B cell (primary cell): ENCODE measurements at places on chromosomes 7 and 10. TPM values are rescaled to one million over a fixed set of nuclear protein-coding genes. Genes with fewer than 3 reads are reported as not detected.

Gene ADCY1
- polyA plus RNA-seq: 0.04 and 0.12 TPM in 2 replicates

DNA sequence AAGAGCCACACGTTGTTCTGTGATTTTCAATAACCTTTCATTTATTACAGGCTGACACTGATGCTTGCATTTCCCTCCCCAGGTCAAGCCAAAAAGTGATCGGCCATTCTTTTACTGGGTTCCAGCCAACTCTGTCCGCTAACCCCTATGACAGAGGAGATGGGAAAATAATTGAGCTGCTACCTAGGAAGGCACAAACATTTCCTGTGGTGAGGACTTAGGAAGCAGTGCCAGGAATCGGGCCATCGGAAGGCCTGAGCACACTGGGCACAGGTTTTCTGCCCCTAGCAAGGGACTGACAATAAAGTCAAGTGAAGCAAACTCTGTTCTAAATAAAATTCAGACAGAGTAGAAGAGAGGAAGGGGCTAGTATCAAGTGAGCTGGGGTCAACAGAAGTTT, 313.0 kb upstream of the AOAH start:
- peaks cover 9% of the 10 kb centered on the region for H3K36me3 ChIP-seq
- DNase-seq: no peak
- no peaks in the 10 kb centered on the region for H3K27me3 ChIP-seq
- H3K4me3 ChIP-seq: no peak overlapping the region
- H3K4me1 ChIP-seq: no peaks in the 10 kb centered on the region
- H3K27ac ChIP-seq: no peak overlapping the region

DNA sequence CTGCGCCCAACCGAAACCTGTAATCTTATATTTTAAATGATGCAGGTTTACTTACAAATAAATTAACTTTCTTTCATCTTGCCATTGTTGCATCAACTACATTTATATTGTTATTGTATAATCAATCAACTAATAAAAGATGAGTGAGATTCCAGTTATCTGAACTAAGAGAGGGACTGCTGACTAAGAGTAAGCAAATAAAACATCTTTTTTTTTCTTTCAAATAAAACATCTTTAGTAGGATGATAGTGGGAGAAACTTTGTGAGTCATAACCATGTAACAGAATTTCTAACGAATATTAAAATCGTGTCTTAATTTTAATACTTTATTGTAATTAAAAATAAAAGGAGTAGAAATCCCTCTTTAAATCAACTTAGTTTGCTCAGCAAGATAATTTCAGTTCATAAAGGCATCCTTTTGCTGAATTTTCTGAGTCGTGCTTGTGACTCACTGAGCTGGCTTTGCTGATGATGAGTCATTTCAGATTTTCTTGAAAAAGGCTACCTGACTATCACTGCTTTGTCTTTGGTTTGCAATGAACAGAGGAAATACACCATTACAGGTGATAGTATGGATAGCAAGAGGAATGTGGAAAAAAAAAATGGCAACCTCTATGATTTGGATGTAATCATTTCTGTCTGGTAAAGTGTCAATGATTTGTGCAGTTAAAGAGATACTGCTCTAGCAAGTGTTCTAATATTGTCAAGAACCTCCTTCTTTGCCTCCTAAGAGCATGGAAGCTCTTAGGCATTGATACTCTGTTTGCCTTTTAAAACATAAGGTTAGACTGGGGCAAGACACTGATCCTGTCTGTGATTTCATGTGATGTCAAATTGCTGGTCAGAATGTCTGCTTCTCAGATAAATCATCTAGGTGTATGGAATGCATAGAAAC, 119.5 kb downstream of the GPR158 start:
- H3K36me3 ChIP-seq: no peaks in the 10 kb centered on the region
- H3K27me3 ChIP-seq: no peaks in the 10 kb centered on the region
- no peak overlapping the region for H3K27ac ChIP-seq

Gene SPDYE8
- polyA plus RNA-seq: not detected in 2 replicates

Gene SERPINE1
- polyA plus RNA-seq: 0.09 TPM in 2 replicates

GRCh38 chr10:78664929-78665553, 403.7 kb upstream of the ZMIZ1 start:
- no peak for DNase-seq
- no peaks in the 10 kb centered on the region for H3K36me3 ChIP-seq
- H3K27me3 ChIP-seq: peaks cover 7% of the 10 kb centered on the region
- H3K4me1 ChIP-seq: no peaks in the 10 kb centered on the region
- H3K27ac ChIP-seq: no peak overlapping the region

Gene PRKG1
- not detected in 2 replicates for polyA plus RNA-seq

DNA sequence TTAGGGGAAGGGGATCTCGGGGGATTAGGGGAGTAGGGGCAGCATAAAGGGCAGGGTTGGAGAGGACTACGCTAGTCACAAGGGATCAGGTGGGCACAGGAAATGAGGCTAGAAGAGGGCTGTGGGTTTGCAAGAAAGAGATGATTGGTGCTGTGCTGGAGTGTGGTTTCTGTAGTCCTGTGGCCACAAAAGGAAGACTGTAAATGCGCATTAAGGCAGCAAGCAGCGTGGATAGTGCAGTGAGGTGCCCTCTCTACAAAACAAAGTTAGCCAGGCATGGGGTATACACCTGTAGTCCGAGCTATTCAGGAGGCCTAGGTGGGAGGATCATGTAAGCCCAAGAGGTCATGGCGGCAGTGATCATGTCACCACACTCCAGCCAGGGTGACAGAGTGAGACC, 212.1 kb downstream of the MLLT10 start:
- peaks cover 2% of the 10 kb centered on the region for H3K36me3 ChIP-seq
- H3K27ac ChIP-seq: no peak overlapping the region
- no peaks in the 10 kb centered on the region for H3K27me3 ChIP-seq
- no peak overlapping the region for H3K4me3 ChIP-seq

DNA sequence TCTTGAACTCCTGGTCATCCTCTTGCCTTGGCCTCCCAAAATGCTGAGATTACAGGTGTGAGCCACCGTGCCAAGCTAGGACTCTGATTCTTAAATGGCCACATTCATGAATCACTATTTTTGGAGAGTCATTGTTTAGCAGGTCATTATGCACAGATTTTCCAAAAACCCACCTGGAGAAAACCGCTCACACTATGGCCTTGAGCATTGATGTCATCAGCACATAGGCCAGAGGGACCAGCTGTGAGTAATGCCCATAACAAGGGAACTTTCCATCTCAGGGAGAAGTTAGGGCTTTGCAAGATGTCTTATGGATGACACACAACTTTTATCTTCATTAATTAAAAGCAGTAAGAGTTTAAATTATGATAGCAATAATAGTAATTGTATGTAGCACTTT, 86.4 kb upstream of the KIF5B start:
- no peak for DNase-seq
- H3K27me3 ChIP-seq: no peaks in the 10 kb centered on the region
- no peaks in the 10 kb centered on the region for H3K4me1 ChIP-seq
- H3K4me3 ChIP-seq: no peak overlapping the region
- H3K27ac ChIP-seq: no peak overlapping the region

DNA sequence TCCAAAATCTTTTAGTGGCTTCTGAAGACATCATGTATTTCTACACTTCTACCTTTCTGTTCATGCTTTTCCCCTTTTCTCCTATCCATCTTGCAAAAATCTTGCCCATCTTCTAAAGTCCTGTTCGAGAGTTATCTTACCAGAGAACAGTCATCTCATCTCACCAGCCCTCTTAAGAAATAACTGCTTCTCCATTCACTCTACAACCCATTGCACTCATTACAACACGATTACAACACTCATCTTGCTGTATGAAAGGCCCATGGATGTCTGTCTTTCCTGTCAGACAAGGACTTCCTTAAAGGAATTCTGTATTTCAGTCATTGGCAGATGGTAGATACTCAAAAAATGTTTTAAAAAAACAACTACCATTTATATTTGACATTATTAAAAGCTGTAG, 30.8 kb downstream of the ZNF438 start:
- H3K36me3 ChIP-seq: no peaks in the 10 kb centered on the region
- peaks cover 5% of the 10 kb centered on the region for H3K4me1 ChIP-seq
- H3K4me3 ChIP-seq: no peak overlapping the region
- DNase-seq: no peak
- no peak overlapping the region for H3K27ac ChIP-seq

DNA sequence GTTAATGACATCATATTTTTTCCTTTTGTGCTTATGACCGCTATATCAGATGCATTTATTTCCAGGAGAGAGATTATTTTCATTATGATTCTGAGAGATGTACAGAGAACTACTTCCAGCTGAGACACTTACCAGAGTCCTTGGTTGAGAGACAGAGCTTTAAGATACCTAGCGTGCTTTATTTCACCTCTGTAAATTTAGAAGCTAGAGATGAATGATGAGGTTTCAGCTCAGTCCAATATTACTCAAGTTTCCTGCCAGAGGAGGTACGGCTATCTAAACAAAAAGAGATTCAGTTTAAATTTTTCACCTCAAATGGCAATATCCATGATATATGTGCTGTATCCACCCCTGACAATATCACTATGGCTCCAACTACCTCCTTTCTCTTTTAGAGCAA, 182.6 kb upstream of the FAM3C start:
- peaks cover 11% of the 10 kb centered on the region for H3K27me3 ChIP-seq
- DNase-seq: no peak
- H3K27ac ChIP-seq: no peak overlapping the region
- H3K4me1 ChIP-seq: no peaks in the 10 kb centered on the region

Gene ALOX5
- polyA plus RNA-seq: 888 and 1,166 TPM in 2 replicates

DNA sequence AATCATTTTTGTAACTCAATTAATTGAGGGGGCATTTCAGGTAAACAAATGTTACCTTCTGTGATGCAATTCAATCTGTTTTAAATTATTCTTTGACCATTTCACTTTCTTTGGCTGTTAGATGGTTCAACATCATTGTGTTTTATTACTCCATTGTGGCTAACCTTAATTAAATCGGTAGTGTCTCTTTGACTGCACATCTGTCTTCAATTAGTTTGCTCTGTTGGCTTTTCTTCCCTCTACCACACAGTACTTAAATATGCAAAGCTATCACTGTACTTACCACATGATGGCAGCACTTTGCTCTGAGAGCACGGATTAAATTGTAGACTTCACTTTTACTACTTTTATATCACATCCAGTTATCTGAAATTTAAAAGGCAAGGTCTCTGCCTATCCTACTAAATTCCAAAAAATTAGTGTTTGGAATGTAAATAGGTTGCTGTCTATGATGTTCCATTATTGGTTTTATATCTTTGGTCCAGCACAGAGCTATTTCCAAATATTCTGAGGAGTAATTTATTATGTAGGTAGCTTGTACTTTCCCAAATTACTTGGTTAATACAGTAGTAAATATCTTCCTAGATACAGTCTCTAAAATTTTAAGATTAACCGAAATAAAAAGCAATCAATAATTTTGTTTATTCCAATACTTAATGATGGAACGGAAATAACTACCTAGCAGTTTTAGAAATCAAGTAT, 352.0 kb downstream of the PCLO start:
- no peak for DNase-seq
- H3K27me3 ChIP-seq: no peaks in the 10 kb centered on the region
- no peak overlapping the region for H3K4me3 ChIP-seq

Gene CTAGE6
- 0.10 TPM in 1 of 2 replicates, not detected in the other for polyA plus RNA-seq

DNA sequence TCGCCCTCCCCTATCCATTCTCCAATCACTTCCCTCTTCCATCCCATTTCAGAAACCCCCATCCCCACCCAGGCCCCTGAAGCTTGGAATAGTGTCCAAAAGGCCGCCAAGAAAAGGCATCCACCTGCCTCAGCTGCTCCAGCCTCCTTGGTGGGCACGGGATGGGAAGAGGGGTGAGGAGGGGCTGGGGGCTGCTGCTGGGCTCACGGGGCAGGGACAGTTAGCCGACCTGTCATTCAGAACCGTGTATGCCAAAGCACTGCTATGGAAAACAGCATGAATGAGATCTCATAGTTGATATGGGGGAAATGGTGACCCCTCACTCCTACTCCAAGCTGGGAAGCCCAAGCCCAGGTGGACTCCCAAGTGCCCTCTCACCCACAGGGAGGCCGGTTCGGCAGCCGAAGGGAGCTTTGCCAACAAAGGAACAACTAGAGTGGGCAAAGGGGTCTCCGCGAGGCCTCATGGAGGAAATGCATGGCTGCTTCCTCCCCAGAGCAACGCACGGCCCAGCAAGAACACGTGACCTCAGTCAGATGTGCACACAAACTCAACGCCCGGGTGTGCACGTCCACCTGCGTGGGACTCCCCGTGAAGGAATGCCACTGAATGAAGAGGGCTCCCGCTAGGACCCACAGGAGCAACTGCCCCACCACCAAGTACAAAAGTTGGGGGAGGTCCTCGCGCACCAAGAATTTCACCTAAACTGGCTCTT, 52.5 kb downstream of the EBF3 start:
- no peaks in the 10 kb centered on the region for H3K36me3 ChIP-seq
- no peaks in the 10 kb centered on the region for H3K4me1 ChIP-seq
- H3K27me3 ChIP-seq: no peaks in the 10 kb centered on the region
- no peak for DNase-seq

GRCh38 chr10:96502561-96503282, 11.0 kb downstream of the TLL2 start:
- DNase-seq: no peak
- H3K27me3 ChIP-seq: no peaks in the 10 kb centered on the region
- H3K27ac ChIP-seq: no peak overlapping the region
